ENCODE measurements at places on chromosomes 11 and 22. TPM values are rescaled to one million over a fixed set of nuclear protein-coding genes. Genes with fewer than 3 reads are reported as not detected.

- DNase-seq = peak; percentile 90
Observed at GRCh38 chr22:50252082-50253045, 1.3 kb upstream of the HDAC10 start.

- peak; percentile 91 for DNase-seq
Observed at GRCh38 chr22:36065775-36066544, 37.3 kb upstream of the RBFOX2 start.

- no peak for DNase-seq
Observed at GRCh38 chr11:79720115-79720514, 279.3 kb upstream of the TENM4 start.

DNA sequence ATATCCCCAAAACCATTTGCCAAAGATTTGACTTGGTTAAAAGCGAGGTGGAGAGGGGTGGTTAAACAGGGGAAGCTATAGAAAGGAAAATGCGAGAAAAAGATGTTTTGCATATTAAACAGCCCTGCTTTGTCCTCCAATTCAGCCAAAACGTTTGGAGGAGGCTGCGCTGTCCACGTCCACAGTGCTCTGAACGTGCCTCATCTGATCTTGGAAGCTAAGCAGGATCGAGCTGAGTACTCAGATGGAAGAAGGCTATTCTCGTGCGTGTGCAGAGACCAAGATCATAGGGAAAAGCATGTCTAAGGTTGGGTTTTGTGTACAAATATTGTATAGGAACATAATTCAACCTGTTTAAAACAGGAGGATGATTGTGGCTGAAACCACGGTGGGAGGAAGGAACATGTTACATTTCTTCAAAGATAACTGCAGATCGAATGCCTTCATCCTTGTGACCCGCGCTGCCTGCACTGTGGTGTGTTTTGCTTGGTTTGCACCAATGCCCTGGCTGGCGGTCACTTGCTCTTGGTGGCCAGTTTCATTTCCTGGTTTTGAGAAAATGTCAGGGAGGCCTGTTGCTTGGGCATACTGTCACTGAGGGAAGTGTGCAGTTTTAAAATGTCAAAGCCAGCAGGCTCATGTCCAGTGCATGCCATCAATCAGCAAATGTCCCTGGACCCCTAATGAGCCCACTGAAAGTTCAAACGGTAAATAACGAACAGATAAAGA lies 40.4 kb downstream of the FLI1 start:
- DNase-seq = peak; percentile 81

IRAG1 gene
- 5.9 TPM for total RNA-seq

GRCh38 chr11:34631737-34632104 lies 10.8 kb downstream of the EHF start:
- DNase-seq = no peak

DNA sequence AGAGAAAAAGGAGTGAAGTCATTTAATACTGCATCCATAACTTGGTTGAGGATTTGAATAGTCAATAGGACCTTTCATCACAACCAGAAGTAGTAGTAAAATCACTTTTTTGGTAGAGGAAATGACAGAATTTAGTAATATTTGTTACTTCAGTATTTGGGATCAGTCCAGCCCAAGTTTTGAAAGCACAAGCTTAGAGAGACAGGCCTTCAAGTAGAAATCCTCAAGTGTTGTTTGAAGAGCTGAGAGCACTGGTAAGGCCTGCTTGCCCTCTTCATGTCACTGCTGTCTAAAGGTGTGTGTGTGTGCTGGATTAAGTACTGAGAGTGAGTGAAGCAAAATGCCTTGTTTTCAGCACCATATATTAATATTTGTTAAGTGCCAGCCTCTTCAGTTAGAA lies 137.3 kb downstream of the WNT11 start:
- DNase-seq = no peak

All from Right ventricle myocardium inferior (tissue), 1 donor.